BE2C (cell line): ENCODE measurements at places on chromosomes 1 and 21.

DNA sequence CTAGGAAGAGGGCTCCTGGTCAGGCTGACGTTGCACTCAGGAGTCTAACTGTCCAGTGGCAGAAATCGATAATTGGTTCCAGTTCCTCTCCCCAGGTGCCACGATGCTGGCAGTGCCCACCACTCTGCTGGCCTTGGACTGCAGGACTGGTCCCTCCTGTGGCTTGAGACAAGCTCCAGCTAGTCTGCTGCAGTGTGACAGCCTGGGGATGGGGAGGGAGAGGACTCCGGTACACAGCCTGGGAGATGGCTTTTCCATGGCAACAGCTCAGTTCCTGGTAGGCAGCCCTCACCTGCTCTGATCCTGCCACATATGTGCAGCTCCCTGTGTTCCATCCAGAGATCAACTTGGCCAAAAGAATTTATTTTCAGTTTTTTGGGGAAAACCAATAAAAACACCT lies 239.3 kb downstream of the KCNJ6 start:
- DNase-seq = no peak

DNA sequence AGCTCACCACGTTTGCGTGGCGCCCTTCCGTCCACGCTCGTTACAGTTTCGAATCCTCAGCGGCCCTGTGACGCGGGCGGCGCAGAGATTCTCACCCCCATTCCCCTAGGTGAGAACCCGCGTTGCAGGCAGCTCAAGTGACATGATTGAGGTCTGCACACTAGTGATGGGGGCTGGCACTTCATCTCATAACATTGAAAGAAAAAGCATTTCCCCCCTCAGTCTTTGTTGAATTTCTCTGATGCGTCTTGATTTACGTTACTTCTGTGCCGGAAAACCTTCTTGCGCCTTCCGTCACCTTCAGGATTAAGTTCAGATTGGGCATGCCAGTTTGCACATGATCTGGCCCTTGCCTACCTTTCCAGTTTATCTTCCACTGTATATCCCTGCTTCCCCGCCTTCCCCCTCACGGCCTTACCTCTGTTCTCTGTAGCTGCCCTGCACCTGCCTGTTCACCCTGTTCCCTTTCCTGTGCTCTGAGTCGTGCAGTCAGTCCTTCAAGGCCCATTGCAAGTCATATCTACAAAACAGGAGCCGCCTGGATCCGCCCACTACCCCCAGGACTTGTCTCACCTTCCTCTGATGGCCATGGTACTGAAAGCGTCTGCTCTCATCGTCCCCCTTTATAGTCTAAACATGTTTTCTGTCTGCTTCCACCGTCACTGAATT lies 1.1 kb downstream of the CTPS1 start:
- peak; percentile 30 for DNase-seq

DNA sequence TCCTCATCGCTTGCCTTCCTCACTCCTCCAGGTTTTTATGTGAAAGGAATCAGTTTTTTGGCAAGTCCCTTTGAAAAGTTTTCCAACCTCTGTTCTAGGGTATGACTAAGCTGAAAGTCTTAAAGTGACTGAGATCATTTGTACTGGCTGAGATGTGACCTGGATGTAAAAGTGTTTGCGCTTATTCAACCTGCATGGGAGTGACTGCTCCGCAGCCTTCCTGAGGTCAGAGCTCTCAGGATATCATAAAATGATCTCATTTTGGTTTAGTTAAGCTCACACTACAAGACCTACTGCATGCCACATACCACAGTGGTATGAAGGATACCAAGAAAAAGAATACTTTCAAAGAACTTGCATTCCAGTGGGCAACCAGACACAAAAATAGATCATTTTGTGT lies 29.8 kb upstream of the TADA1 start:
- no peak for DNase-seq

GRCh38 chr1:180249725-180250498 lies 19.8 kb downstream of the LHX4 start:
- no peak for DNase-seq

DNA sequence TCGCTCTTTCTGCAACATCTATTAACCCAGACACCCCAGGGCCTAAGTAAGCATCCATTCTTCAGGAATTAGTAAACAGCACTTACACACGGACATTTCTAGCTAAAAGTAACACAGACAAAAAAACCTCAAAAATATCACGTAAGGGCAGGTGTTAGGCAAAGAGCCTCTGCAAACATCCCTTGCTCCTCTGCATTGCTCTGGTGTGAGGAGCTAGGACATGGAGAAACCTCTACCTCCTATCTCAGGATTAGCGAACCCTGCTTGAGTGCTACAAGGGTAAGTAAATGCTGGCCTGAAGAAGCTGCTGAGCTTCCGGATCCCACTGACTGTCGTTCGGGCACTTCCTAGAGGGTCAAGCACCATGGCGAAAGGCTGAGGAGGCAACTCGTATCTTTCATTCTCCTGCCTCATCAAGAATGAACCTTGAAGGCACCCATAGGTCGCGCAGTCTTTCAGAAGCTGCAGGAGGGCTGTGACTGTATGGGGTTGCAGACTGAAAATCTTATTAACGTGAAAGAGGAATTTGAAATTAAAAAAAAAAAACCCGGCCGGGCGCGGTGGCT lies 2.1 kb downstream of the PTGER3 start:
- DNase-seq = no peak

DNA sequence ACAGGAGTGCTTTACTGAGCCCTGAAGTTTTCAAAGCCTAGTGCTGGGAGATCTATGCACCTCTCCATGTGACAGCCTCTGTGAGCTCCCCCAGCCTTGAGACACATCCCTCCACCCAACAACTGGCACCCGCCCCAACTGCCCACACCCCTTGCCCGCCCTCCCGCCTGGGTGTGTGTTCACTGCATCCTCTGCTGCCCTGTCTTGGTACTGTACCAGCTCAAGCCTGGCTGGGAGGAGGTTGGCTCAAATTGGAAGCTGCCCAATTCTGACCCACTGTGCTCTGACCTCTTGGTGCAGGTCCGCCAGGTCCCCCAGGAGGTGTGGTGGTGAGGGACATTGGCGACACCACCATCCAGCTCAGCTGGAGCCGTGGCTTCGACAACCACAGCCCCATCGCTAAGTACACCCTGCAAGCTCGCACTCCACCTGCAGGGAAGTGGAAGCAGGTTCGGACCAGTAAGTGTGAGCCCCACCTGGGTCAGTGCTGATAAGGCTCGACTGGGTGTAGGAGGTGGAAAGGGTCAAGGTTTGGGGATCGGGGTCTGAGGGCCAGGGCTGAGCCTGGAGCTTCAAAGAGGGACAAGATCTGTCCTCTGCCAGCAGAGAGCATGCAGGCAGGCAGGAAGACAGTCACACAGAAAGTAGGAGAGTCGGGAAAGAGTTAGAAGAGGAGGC lies 18.0 kb downstream of the TMEM81 start:
- peak; percentile 42 for DNase-seq

DNA sequence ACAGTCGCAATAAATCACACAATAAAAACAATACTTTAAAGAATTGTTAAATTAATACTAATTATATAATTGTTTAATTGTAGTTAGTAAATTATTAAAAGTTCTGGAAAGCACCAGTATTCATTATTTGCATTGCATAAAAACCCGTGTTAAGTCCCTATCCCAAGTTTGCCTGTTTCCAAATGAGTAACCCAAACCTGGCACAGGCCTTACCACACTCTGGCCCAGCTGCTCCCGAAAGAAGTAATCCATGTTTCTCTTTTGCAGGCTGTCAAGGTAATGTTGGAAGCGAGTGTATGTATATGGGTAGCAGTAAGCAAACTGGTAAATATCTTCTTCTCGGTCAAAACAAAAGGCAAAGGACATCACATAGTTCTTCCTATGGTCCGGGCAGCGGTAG lies 268.7 kb upstream of the BEND5 start:
- no peak for DNase-seq

GRCh38 chr21:43806017-43806710 lies 16.8 kb downstream of the RRP1 start:
- DNase-seq = no peak

GRCh38 chr1:22807340-22807739 lies 96.7 kb downstream of the EPHB2 start:
- DNase-seq = no peak

DNA sequence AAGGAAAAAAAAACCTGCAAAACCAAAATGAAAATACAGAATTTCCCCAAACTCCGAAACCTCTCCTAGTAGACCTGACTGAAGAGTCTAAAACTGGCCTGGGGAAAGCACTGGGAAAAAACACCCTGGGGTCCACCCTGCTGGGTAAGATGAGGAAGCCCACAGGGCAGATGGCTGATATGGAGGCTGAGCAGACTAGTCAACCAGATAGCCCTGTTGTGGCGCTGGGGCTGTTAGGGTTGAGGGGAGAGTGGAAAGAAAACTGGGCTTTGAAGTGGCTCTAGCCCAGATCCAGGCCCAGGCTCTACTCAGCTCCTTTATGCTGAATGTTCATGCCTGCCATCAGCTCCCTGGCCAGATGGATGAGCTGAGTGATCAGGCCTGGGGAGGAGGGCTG lies 6.8 kb upstream of the SLAMF1 start:
- DNase-seq = no peak

DNA sequence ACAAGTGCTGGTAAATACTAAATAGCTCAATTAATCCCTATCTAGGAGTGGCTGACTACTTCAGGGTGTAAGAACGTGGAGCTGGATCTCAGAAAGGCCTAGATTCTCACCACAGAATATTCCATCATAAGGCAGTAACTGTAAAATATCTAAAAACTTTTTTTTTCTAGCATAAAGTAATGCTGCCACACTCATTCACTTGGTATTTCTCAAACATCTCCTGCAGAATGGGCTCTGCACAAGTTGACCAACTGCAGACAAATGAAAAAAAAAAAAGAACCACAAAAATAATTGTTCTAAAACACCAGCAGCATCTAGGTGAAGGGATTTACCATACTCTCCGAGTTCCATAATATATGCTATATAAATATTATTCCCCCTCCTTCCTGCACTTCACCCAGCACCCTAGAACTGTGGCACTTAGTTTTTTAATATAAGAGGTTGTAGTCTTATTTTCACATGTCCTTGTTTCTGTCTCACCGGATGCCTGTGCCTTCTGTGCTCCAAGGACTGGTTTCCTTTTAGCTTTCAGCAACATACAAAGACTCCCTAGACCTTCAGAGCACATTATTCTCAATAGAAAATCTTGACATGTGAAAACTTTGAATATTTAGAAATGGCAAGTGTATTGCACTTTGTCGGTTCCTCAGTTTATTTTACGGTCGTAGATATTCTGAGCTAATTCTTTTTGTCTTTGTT lies 8.9 kb downstream of the VSIG8 start:
- DNase-seq = no peak

GRCh38 chr1:66450043-66450514 lies 83.9 kb upstream of the SGIP1 start:
- DNase-seq = peak; percentile 70

- no peak for DNase-seq
Measured at GRCh38 chr1:17866740-17867029, 111.6 kb downstream of the ACTL8 start.

DNA sequence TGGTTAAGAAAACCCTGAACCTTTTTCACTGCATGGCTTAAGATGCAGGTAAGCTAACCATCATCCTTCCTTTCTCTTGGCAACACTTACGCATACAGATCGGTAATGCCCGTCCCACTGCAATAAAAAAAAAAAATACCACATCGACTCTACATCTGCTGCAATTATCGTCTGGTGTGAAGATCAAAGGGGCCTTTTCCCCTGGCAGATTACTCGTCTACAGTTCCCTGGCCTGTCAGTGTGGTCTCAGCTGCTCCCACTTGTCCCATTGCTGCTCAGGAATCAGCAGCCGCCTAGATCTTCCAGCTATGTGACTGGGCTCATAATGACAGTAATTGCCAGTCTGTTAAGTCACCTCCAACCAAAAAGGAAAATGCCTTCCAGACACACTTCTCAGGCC lies 133.1 kb downstream of the SETD4 start:
- no peak for DNase-seq

DNA sequence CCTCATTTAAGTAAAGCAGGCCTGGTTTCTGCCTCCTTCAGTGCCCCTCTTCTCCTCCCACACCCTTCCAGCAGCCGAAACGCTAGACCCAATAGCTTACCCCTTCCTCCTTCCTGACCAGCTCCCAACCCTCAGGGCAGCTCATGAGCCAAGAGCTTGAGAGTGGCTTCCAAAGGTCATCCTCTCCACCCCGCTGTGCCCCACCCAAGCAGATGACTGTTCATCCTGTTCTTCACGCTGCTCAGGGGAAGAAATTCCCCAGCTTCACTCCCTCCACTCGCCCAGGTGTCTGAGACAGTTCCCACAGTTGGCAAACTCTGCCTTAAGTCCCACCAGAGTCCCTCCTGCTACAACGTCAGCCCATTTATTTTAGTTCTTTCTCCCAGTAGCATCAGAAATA lies 23.4 kb downstream of the ARHGEF19 start:
- DNase-seq = no peak

DNA sequence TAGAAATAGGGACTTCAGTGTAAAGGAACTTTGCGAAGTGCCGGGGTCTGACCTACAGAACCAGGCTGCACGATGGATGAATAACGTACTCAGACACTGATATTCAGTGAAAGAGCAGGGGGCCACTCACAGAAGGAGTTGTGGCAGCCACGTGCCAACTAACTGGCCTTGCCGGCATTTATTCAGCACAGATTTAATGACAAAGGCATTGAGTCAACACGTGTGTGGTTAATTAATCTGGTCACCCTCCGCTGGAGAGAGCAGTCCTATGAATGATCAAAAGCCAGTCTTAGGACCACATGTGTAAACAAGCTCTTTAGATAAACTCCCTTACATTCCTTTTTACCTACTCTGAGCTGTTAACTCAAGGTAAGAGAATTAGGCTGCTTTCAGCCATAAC lies 6.2 kb upstream of the B3GALT2 start:
- DNase-seq = no peak
